ENCODE measurements at places on chromosomes 11 and 22. TPM values are rescaled to one million over a fixed set of nuclear protein-coding genes. Genes with fewer than 3 reads are reported as not detected.

DNA sequence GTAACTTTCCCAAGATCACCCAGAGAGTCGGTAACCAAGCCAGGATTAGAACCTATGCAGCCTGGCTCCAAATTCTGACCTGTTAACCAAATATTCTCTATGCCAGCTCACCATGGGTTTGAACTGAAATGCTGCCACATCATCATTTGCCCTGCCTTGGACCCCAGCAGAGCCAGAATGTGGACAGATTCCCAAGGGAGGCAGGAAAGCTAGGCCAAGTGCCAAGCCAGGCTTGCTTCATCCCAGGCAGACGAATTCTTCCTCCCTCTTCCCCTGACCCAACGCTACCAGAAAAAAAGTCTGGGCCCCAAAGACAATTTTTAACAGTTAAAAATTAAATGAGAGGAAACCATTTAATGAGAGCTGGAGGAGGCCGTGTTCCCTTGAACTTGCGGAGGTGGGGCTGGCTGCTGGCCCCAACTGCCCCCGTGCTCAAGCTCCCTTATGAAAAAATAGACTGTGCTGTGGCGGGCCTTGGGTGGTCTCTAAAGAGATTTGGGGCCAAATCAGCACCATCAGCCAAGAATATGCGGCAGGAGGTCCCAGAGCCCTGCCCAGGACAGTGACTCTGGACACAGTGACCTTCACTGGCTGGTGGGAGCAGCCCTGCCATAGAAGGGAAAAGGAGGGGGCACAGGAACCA lies 184.1 kb upstream of the SYT13 start:
- H3K4me3 ChIP-seq, result no peak overlapping the region
- H3K27ac ChIP-seq, result no peak overlapping the region
- H3K36me3 ChIP-seq, result no peaks in the 10 kb centered on the region
- DNase-seq, result no peak

JAML gene
- total RNA-seq, result 17.1 TPM

LMNTD2 gene
- 8.0 TPM for total RNA-seq

- peak overlapping the region; percentile 64 for H3K27ac ChIP-seq
- H3K27me3 ChIP-seq, result peaks cover 6% of the 10 kb centered on the region
- peaks cover 4% of the 10 kb centered on the region for H3K4me1 ChIP-seq
- H3K36me3 ChIP-seq, result no peaks in the 10 kb centered on the region
Observed at GRCh38 chr11:33867996-33868646, 23.8 kb downstream of the LMO2 start.

GRCh38 chr11:57652662-57653061 lies 3.0 kb upstream of the YPEL4 start:
- peaks cover 7% of the 10 kb centered on the region for H3K27me3 ChIP-seq
- H3K27ac ChIP-seq, result no peak overlapping the region
- DNase-seq, result no peak
- H3K4me1 ChIP-seq, result no peaks in the 10 kb centered on the region
- H3K4me3 ChIP-seq, result no peak overlapping the region

ACRV1 gene
- total RNA-seq, result not detected

DNA sequence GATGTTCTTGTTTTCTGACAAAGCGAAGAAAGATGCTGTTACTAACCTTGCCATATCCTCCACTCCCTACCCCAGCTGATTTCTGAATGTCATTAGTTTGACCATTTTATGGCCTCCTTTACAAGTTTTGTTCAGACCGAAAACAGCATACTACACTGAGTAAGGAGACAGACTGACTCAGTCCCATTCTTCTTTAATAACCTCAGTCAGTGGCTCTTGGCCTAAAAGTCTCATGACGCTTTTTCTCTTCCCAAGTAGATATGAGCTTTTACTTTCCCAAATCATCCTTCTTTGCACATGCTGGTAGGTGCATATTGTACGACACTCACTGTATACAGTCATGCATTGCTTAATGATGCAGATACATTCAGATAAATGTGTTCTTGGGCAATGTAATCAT lies 8.0 kb upstream of the FIBIN start:
- H3K4me1 ChIP-seq, result no peaks in the 10 kb centered on the region
- H3K27ac ChIP-seq, result no peak overlapping the region
- H3K4me3 ChIP-seq, result no peak overlapping the region
- H3K36me3 ChIP-seq, result no peaks in the 10 kb centered on the region

- no peaks in the 10 kb centered on the region for H3K36me3 ChIP-seq
- no peaks in the 10 kb centered on the region for H3K27me3 ChIP-seq
- no peaks in the 10 kb centered on the region for H3K4me1 ChIP-seq
- DNase-seq, result no peak
Observed at GRCh38 chr11:69384251-69385143, 90.5 kb downstream of the MYEOV start.

DNA sequence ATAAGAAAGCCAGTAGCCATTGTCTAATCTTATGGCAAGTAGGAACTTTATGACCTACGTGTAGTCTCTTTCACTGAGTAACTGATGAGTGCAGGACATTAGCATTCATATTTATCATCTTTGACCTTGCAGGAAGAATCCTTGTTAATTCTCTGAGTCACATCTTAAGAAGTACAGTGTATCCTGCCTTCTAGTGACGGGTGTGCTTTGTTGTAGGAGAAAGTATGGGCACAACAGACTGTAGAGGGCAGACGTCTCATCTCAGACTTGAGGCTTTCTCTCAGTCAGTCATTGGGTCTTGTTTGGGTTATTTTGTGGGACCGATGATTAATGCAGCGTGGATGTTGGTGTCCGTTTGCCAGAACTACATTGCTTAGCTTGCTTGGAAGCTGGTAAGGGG lies 6.8 kb downstream of the RNF214 start:
- H3K27ac ChIP-seq, result no peak overlapping the region
- no peaks in the 10 kb centered on the region for H3K4me1 ChIP-seq

- no peak overlapping the region for H3K4me3 ChIP-seq
- no peak overlapping the region for H3K27ac ChIP-seq
- H3K27me3 ChIP-seq, result no peaks in the 10 kb centered on the region
Observed at GRCh38 chr22:44583061-44583760, 85.2 kb upstream of the RTL6 start.

EHBP1L1 gene
- total RNA-seq, result 95.4 TPM

GRCh38 chr22:45834795-45835194 lies 142.2 kb downstream of the WNT7B start:
- H3K27me3 ChIP-seq, result no peaks in the 10 kb centered on the region
- no peak for DNase-seq
- H3K4me3 ChIP-seq, result no peak overlapping the region
- no peak overlapping the region for H3K27ac ChIP-seq
- no peaks in the 10 kb centered on the region for H3K4me1 ChIP-seq

DNA sequence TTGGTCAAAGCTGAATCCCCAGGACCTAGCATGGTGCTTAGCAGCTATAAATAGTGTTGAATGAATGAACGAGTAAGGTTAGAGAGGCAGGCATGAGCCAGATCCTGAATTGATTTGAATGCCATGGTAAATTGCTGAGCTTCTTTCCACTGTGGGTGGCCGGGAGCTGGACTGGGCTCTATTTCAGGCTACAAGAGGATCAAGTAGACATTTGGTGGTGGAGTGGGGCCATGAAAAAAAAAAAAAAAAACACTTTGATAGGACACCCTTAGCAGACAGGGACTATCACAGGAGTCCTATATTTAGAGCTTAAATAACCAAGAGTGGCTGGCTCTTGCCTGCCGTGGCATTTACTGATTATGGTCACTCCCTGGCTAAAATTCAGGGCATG lies 77.6 kb downstream of the MIAT start:
- no peak overlapping the region for H3K4me3 ChIP-seq
- no peaks in the 10 kb centered on the region for H3K4me1 ChIP-seq
- no peak overlapping the region for H3K27ac ChIP-seq
- DNase-seq, result no peak
- no peaks in the 10 kb centered on the region for H3K36me3 ChIP-seq

HTR3A gene
- total RNA-seq, result 1.1 TPM

NCF4 gene
- 19.4 TPM for total RNA-seq

RFPL2 gene
- total RNA-seq, result not detected

DNA sequence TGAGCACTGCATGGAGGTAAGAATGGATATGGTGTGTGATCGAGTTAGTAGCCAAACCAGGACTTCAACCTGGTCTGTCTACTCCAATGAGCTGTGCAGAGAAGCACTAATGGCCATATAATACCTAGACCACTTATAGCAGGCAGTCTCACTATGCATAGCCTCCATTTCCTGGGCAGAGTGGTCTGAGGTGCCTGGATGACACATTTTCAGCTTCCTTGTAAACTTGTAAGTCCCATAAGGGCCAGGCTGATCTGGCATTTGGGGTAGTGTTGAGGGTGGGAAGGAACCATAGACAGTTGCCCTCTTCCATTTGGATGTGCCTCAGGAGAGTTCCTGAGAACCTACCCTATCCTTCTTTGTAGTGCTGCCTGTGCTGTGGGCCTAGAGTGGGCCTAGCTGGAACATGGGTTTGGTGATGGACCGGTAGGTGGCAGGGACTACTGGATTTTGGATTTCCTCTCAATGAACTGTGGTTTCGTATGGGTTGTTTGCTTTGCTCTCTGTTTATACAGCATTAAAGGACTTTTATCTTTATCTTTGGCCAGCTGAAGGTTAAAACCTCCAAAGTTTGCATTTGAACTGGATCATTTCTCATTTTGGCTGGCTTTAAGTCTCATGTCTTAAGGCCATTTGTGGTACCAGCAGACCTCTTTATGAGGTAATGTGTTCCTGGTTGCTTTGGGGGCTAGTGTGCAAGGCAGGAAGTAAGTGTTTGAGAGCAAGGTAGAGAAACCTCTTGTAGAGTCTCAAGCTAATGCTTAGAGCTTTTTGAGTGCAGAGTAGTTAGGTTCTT lies 86.9 kb downstream of the STIM1 start:
- no peaks in the 10 kb centered on the region for H3K4me1 ChIP-seq
- H3K36me3 ChIP-seq, result no peaks in the 10 kb centered on the region
- no peaks in the 10 kb centered on the region for H3K27me3 ChIP-seq
- H3K4me3 ChIP-seq, result no peak overlapping the region

Data from kidney (tissue), 22 donors.